CD8-positive, alpha-beta memory T cell (primary cell): ENCODE measurements at places on chromosomes 1 and 21. TPM values are rescaled to one million over a fixed set of nuclear protein-coding genes. Genes with fewer than 3 reads are reported as not detected.

Gene SLAMF1
- 75.0 TPM for total RNA-seq

Gene TLR5
- 0.46 TPM for total RNA-seq

DNA sequence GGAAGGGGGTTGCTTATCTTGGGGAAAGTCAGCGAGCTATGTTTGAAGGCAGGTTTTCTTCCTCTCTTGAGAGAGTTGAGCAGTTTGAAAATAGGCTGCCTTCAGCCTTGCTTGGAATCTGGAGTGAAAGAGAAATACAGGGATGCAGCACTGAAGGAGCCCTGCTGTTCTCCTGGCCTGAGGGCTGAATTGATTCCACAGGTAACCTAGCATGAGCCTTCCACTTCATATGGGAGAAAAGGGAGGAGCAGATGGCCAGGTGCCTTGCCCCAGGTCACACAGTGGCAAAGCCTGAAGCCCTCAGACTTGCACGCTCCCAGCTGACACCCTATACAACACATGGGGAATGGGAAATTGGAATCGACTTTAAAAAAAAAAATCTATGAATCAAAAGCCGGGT is 88.0 kb upstream of the WLS start:
- DNase-seq, result no peak
- H3K36me3 ChIP-seq, result no peaks in the 10 kb centered on the region
- no peaks in the 10 kb centered on the region for H3K27me3 ChIP-seq

GRCh38 chr1:25146451-25146855 is 85.8 kb downstream of the SYF2 start:
- H3K4me1 ChIP-seq, result no peaks in the 10 kb centered on the region
- H3K27ac ChIP-seq, result no peak overlapping the region
- peaks cover 6% of the 10 kb centered on the region for H3K27me3 ChIP-seq
- DNase-seq, result no peak
- no peaks in the 10 kb centered on the region for H3K36me3 ChIP-seq

Gene TNNI3K
- total RNA-seq, result not detected

DNA sequence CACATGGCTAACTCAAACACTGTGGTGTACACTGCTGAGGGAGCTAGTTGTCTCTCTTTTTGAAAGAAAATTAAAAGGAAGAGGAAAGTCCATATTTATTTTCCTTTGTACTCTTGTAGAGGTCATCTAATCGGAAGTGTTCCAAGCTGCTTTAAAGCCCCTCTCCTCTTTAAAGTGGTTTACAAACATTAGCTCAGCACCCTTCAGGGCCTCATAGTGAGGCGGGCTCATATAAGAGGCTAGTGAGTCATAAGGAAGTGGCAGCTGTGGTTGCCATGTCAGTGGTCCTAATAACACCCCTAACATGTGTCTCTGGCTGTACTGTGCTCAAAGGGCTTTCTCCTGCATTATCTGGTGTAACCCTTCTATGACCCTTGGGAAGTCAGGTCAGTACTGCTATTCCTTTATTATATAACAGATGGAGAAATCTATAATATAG is 104.4 kb upstream of the SERBP1 start:
- no peaks in the 10 kb centered on the region for H3K36me3 ChIP-seq
- DNase-seq, result no peak
- no peaks in the 10 kb centered on the region for H3K4me1 ChIP-seq
- no peak overlapping the region for H3K27ac ChIP-seq

GRCh38 chr1:70264839-70265238 is 43.7 kb downstream of the SRSF11 start:
- H3K4me1 ChIP-seq, result no peaks in the 10 kb centered on the region
- H3K4me3 ChIP-seq, result no peak overlapping the region
- no peaks in the 10 kb centered on the region for H3K36me3 ChIP-seq
- no peak for DNase-seq

DNA sequence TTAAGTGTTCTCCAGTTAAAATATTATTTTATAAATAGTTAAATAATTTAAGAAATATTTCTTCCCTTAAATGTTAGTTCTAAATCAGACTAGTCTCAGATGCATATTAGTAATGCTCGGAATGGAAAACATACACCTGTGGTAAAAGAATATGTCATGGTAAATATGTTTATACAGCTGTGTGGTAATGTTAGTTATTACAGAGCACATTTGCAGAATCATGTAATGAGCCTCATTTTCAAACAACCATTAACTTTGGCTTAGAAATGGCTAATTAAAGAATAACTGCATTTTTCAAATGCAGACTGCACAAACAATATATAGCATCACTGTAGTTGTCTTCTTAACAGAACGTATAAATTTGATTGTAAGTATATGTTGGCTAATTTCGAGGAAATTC is 90.3 kb downstream of the DISP1 start:
- H3K36me3 ChIP-seq, result no peaks in the 10 kb centered on the region
- H3K27ac ChIP-seq, result no peak overlapping the region
- DNase-seq, result no peak
- H3K4me1 ChIP-seq, result no peaks in the 10 kb centered on the region
- H3K4me3 ChIP-seq, result no peak overlapping the region
